Renal cortical epithelial cell (primary cell): ENCODE measurements at places on chromosomes 11 and 22. TPM values are rescaled to one million over a fixed set of nuclear protein-coding genes. Genes with fewer than 3 reads are reported as not detected.

Gene TCN1
- 1.9 TPM in 1 of 2 replicates, not detected in the other for total RNA-seq

Gene MRGPRX4
- total RNA-seq: not detected in 2 replicates

Gene SYCE3
- total RNA-seq: not detected in 2 replicates

Gene CEP126
- 0.52 and 3.8 TPM in 2 replicates for total RNA-seq

GRCh38 chr11:15716550-15716949 lies 601.8 kb downstream of the INSC start:
- peak; percentile 28 for DNase-seq

- DNase-seq: no peak
Observed at GRCh38 chr11:44548032-44548695, 17.3 kb upstream of the CD82 start.

GRCh38 chr11:45444796-45445195 lies 158.7 kb upstream of the SYT13 start:
- no peak for DNase-seq

DNA sequence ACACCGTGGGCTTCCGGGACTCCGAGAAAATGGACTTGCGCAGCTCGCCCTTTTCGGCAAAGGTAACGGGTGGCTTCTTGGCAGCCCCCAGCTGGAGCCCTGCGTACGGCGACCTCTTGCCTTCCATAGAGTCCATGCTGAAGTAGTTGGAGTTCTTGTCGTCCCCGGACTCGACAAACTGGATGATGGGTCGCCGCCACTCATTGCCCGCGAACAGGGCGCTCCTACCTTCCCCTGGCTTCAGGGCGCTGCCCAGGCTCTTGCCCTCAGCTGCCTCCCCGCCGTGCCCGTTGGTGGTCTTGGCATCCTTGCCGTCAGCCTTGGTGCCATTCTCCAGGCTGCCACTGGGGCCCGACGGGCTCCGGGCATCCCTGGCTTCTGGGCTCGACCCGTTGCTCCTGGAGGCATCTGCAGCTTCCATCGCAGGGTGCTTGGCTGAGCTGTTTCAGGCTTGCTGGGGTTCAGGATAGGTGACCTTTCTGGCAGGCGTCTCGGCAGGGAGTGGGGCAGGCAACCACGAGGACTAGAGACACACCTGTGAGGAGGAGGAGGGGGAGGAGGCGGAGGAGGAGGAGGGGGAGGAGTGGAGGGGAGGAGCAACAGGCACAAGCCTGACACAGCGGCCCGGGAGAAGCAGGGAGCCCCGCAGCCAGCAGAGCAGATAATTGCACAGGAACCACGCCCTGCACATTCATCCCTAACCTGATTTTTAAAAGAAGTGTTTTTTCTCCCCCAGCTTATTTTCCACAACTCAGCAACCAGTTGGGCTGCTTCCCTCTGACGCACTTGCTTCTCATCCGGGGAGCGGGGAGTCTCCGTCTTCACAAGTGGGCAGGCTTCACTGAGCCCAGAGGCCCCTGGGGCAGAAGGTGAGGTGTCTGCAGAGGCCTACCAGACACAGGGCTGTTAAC lies at the start of gene TRIM29:
TSS of gene TRIM29 (minus strand) at position 503 of the 911 bp plus-strand sequence. CDS start at position 421, 82 bp downstream.
- peak; percentile 15 for DNase-seq

DNA sequence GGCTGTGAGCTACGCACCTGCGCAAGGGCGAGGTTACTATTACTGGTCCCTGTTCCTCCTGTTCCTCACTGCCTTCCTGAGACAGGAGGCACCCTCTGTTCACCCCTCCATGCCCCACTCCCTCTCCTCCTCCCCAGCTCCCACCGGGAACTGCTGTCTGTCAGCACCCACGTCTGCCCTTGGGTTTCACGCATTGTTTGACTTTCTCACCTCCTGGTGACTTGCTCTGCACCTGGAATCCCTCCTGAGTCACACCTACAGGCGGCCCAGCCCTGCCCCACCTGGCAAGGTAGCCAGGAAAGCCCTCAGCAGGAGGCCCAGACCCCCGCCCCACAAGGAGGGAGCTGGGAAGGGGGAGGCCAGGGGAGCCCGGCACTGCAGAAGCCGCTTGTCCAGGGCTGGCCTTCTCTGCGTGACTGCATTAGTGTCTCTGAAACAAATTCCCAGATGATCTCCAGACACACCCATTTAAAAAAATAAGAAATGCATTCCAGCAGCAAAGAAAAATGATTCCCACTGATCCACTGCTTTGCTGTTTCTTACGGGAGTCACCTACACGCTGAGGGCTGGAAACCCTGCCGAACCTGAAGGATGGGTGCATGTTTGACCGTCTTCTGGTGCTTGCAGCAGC lies 86.4 kb downstream of the CELSR1 start:
- DNase-seq: no peak

DNA sequence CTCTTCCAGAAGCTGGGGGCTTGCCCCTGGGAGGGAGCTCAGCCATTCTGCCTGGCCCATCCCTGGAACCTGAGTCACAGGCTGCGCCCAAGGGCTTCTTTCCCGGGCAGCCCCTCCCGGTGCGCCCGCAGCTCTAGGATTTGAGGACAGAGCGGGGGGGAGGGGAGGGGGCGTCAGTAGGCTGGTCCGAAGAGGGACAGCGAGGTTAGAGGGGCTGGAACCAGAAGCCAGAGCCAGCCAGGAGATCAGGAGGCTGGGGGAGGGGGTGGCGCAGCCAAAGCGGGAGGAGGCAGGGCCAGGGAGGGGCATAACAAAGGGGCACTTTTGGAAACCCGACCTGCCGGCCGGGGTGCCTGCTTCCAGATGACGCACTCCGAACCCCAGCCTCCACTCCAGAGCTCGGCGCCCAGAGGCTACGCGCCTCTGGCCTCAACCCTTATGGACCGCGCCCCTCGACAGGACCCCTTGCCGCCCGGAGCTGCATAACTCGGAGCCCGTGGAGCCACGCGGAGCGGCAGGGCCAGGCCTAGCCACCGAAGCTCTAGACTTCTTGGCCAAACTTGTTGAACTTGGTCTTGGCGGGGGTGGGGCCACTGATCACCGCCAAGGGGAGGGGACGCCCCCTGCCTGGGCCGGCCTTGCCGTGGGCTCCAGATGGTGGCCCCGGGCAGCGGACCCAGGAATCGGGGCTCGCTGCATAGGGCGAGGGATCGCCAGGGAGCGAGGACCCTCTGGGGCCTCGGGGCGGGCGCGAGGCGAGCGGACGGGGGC lies 744 bp downstream of the PACSIN3 start:
- no peak for DNase-seq

DNA sequence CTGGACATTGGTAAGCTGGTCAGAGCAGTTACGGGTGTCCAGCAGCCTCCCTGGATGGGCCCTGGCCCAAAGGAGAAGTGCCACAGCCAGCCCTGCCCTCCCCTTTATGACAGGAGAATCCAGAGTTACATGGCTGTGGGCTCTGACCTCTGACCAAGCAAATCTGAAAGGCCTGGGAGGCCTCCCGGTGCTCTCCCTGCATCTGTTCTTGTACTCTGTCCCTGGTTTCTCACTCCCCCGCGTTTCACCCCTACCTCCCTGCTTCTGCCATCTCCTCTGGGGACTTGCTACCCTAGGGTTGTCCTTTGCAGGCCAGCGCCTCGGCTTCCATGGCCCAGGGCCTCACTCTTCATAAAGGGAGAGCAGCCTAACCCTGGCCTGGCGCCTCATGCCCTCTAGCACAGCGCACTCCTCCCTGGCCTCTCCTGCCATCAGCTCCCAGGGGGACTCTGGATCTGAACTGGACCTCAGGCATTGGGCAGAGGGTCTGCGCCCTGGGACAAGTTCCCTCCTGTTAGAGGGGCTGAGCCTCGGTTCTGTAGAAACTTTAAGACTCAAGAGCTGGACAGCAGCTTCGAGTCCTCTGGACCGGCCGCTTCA lies 10.7 kb downstream of the PICK1 start:
- no peak for DNase-seq

DNA sequence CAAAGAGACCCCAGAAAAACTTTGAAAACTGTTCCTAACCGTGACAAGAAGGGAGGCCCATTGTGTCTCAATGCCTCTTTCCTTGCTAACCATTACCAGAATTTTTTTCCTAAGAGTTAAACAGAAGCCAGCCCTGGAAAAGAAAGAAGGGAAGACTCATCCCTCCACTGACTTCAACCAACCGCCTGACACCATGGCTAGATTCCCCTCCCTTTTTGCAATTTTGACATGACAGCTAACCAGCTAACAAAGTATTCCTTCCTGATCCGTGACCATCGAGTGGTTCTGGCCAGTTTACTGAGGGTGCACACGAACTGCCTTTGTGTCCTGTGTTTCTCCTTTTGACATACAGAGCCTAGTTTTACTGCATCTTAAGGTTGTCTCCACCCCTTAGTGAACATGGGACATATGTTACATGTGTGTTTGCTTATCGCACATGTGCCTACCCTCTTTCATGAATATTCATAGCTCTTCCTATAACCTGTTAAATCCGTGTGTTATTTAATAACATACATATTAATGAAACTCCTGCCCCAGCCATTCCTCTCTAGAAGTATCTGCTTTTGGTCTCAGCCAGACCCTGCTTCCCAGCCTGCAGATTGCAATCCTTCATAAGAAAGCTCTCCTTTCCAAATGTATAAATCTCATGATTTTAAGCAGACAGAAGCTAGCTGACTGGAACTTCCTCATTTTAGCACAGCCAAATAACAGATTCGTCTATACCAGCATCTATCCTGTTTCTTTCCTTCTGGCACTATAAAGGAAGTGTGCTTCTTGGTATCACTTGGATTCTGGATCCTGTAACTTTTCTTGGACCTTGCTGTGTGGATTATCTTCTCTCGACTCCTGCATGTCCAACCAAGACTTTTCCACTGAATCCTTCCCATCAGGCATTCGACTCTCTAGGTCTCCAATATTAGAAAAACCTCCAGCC lies 37.8 kb downstream of the RASSF10 start:
- DNase-seq: peak; percentile 75

- DNase-seq: no peak
Observed at GRCh38 chr11:75240311-75241035, at the start of gene TPBGL. Gene TPBGL, plus strand, starts transcription at chr11:75240774. Its CDS starts 276 bp downstream, at chr11:75241050.

- DNase-seq: no peak
Observed at GRCh38 chr11:126587541-126587940, 232.1 kb downstream of the ST3GAL4 start.

DNA sequence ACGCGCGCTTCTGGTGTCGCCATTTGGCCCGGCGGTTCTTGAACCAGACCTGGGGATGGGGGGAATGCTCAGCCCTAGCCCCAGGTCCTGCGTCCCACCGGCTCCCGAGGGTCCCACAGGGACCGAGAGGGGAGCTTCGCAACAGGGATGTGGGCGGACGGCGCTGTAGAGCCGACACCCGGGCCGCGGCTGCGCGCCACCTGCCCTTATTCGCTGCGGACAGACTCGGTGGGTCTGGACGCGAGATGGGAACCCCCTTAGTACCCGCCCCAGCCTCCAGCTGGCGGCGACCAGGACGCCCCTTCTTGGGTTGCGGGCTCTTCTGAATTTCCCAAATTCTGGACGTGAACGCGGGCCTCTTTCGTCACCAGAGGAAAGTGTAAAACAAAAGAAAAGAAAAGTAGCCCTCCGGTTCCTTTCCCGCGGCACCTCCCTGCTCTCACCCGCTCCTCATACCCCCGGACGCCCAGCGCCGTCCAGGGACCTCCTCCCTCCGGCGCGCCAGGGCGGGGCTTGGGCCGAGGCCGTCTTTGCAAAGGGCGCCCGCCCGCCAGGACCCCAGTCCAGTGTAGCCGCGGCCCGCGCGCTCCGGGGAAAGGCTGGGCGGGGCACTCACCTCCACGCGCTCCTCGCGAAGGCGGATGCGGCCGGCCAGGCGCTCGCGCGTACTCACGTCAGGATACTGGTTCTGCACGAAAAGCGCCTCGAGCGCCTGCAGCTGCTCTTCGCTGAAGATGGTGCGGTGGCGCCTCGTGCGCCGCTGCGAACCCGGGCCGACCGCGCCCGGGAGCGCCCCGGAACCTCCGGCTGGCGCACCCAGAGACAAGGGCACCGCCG lies 827 bp downstream of the GSC2 start:
- DNase-seq: no peak

- peak; percentile 74 for DNase-seq
Observed at GRCh38 chr11:128472128-128473089, 114.9 kb downstream of the ETS1 start.
